Ascending aorta (tissue), 2 donors: ENCODE measurements at places on chromosomes 12 and 14.

DNA sequence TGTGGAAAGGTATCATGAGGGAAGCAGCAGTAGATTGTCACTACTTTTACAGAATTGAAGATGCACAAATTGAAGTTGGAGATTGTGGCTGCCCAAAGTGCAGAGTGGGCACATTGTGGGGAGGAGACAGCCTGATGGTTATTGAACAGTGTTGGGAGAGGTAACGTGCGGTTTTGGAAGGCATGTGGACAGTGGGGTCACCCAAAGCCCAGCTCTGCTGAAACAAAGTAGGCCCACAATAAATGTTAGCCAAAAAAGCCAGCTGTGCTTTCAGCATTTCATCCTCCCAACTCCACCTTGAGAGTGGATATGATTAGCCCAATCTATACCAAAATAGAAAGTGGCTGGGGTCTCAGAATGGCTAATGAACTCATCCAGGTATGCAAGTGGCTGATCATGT, 96.7 kb downstream of the TMX1 start:
- DNase-seq: no peak

GRCh38 chr12:57272337-57273151, 21.6 kb upstream of the STAC3 start:
- no peak for DNase-seq

GRCh38 chr12:122545855-122546254, 18.8 kb downstream of the KNTC1 start:
- no peak for DNase-seq

GRCh38 chr12:69309461-69309860, 38.7 kb upstream of the LYZ start:
- no peak for DNase-seq

DNA sequence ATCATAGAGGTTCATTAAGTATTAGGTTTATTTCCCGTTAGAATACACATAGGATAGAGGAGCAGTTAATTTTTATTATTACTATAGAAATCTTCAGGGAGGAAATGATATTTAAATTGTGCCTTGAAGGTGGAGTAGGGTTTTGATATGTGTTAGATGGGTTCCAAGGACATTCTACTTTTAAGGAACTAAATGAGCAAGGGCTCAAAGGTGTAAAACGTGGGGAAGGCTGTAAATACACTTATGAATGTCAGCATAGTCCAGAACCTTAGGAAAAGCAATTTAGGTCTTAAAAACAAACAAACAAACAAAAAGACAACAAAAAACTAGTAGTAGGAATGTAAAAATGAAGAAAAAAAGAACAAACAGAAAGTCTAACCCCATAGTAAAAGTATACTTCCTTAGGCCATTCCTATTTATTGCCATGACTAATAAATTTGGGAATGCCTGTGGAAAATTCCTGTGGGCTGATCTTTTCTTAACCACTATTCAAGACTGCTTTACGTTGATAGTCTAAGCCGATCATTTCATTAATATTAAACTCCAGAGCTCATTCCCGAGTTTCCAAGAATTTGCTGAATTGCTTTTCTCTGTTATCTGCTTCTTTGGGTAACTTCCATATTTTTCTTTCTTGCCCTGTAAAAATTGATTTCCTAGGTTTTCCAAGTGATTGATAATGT, 180.3 kb downstream of the RAD51B start:
- DNase-seq: no peak

GRCh38 chr12:27260746-27261145, 16.7 kb downstream of the STK38L start:
- no peak for DNase-seq

GRCh38 chr14:90678420-90678819, 137.8 kb downstream of the TTC7B start:
- no peak for DNase-seq

GRCh38 chr12:3313675-3314663, 177.0 kb upstream of the PRMT8 start:
- no peak for DNase-seq

DNA sequence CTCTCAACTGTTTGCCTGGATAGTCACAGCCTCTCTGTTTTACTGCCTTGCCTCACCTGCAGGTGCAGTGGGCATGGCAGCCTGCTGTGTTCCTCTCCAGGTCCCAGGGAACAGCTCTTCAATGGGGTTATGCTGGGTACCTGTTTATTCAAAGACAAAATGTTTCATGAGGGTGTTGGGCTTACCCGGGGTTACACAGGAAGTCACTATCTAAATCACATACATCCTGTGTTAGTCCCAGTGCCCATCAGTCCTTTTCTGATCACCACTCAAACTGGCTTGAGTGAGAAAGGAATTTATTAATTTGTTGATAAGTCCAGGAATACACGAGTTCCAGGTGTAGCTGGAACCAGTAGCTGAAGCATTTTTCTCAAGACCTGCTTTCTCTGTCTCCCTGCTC, 1503.6 kb upstream of the TMEM132C start:
- DNase-seq: no peak

DNA sequence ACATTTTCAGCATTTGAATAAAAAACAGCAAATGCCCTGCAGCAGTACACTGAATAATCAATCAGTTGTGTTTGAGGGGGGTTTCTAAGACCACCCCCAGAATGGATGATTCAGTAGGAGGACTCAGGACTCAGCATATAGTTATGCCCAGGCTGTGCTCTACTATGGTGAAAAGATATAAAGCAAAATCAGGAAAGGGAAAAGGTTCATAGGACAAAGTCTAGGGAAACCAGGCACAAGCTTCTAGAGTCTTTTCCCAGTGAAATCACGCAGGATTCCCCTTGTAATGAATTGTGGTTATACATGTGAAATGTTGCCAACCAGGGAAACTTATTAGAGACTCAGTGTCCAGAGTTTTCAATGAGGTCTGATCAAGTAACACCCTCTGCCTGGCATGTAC, 25.0 kb upstream of the SLC17A8 start:
- no peak for DNase-seq

DNA sequence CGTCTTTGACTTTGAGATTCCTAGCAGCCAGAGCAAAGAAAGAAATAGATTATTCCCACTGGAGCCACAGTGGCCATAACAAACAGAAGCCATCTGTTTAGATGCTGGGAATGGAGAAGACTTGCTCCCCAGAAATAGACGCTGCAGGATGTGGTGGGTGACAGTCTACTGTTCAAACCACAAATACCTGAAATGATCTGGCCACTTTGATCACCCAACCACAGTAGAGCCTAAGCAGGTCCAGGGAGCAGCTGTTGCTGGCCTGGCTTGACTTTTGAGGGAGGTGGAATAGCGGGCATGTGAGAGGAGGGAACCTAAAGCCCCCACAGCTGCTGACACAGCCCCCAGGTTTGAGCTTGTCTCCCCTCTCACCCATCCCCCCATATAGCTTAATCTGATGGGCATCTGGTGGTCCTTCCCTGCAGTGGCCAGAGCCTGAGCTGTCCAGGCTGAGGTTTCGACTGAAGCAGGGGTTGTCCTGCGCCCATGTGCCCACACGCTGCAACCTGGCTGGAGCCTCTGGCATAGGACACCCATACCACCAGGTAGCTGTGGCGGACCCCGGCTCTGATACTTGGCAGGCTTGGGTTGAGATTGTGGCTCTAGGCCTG, 38.7 kb downstream of the SH2B3 start:
- DNase-seq: peak; percentile 59

DNA sequence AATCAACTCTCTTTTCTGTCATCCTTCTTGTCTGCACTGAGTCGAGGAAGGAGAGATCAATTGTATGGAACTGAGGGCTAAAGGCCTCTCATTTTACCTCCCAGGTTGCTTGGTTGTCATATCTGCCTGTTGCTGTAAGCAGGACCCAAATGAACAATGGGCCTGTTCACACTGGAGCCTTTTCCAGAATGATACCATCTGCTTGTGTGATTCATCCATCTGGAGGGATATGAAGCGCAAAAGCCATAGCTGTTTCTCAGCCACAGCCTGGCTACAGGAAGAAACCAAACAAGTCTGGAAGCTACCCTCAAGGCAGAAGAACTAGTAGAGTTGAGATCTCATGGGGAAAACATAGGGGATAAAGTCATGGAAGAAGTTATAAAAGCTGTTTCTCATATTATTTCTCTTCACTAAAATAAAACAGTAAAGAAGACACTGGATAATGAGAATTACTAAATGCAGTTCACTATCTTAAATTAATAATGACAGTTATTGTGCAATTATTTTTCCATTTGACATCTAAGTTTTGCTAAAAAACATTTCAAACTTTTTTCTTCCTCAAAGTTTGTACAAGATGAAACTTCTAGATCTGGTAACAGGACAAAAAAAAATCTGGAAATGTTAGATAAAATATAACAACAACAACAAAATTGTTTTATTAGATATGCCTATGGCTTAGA, 106.3 kb downstream of the SPTSSA start:
- no peak for DNase-seq

GRCh38 chr12:60266381-60266852, 670.6 kb downstream of the SLC16A7 start:
- DNase-seq: no peak

DNA sequence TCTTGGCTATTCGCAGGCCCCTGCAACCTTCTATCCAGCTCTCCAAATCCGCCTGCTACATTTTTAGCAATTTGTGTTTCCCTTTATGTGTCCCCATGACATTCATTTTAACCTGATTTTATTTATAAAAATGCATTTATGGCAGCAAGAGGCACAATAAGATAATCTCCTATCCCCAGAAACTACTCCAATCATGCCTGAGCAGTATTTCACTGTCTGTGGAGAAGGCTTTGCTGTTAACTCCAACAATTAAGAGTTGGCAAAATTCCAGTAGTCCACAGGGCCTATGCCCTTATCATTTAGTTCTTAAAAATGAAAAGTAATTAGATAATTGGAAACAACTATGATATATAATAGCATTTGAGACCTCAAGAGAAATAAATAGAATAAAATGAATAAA, 462.4 kb downstream of the TRHDE start:
- no peak for DNase-seq

DNA sequence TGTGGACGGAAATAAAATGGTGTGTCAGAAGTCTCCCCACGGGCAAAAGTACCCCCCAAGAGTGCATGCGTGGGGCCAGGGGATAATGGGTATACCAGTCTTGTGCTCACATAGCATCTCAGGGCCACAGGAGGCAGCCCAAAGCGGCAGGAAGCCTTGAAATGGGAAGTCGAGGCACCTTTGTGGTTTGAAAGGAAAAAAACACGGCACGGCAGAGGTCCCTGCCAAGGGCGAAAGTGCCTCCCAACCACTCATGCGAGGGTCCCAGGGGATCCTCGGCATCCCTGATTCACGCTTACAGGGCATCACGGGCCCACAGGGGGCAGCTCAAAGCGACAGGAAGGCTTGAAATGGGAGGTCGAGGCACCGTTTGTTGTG, 583.2 kb downstream of the ALG10 start:
- peak; percentile 56 for DNase-seq

- DNase-seq: no peak
These were observed 29.0 kb downstream of the FAM234B start for GRCh38 chr12:13073173-13073572.

DNA sequence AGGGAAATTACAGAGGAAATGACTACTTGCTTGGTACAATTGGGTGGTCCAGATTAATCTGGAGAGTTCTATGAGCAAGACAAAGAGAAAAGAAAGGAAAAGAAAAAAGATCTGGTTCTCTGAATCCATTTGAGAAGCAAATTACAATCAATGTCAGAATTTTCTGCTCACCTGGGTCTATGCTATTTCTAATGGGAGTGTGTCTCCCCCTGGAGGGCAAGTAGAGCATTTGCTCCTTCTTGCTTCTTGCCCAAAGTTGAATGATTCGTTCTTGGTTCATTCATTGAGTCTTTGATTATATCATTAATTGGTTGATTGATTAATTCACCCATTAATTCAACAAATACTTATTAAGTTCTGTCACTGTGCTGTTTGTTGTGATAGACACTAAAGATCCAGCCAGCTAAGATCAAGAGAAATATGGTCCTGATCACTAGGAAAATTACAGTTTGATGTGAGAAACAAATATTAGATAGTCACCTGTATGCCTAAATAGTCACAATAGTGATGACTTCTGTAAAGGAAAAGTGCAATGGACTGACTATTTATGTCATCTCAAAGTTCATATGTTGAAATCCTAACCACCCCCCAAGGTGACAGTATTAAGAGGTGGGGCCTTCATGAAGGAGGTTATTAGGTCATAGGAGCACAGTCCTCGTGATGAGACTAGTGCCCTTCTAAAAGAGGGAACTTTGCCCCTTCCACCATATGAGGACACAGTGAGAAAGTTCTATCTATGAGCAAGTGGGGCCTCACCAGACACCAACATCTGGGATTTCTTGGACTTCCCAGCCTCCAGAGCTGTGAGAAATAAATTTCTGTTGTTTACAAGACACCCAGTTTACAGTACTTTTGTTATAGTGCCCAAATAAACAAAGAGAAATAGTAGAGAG, 8.0 kb upstream of the ASB8 start:
- DNase-seq: no peak

GRCh38 chr12:44976246-44976645, 74.7 kb downstream of the DBX2 start:
- DNase-seq: no peak

- no peak for DNase-seq
These were observed 75.4 kb downstream of the BTG1 start for GRCh38 chr12:92070054-92070863.

- DNase-seq: no peak
These were observed 11.7 kb downstream of the SOCS4 start for GRCh38 chr14:55038708-55039107.

- DNase-seq: no peak
These were observed 13.8 kb upstream of the SLCO1C1 start for GRCh38 chr12:20681334-20681733.

GRCh38 chr12:12719496-12719895, 2.3 kb downstream of the CDKN1B start:
- no peak for DNase-seq

- DNase-seq: no peak
These were observed 13.3 kb upstream of the BTG1 start for GRCh38 chr12:92158796-92159439.

DNA sequence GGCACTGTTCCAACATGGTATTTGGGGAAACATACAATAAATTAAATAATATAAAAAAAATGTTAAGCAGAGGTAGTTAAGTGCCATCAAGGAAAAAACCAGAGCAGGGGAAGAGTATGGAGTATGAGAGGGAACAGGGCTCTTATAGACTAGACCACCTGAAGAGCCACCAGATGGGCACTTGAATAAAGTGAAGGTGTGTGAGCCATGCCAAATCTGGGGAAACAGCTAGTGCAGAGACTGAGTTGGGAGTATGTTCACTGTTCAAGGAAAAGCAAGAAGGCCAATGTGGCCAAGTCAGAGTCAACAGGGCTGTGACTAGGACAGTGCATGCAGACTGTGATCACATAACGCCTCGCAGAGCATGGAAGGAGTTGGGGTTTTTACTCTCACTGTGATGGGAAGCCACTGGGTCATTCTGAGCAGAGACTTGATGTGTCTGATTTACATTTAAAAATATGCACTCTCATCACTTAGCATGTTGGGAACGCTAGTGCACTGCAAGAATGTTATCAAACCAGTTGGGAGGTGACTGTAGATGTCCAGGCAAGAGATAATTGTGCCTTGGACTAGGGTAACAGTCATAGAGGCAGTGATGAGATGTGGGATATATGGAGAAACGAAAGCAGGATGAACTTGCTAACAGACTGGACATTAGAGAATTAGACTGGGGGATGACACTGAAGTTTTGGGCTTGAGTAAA, 25.6 kb downstream of the NDUFA12 start:
- no peak for DNase-seq
